Upper lobe of right lung (tissue), 1 donor: ENCODE measurements at places on chromosomes 7 and 10.

- no peak for DNase-seq
Observed at GRCh38 chr10:63260860-63261251, 127.7 kb downstream of the NRBF2 start.

DNA sequence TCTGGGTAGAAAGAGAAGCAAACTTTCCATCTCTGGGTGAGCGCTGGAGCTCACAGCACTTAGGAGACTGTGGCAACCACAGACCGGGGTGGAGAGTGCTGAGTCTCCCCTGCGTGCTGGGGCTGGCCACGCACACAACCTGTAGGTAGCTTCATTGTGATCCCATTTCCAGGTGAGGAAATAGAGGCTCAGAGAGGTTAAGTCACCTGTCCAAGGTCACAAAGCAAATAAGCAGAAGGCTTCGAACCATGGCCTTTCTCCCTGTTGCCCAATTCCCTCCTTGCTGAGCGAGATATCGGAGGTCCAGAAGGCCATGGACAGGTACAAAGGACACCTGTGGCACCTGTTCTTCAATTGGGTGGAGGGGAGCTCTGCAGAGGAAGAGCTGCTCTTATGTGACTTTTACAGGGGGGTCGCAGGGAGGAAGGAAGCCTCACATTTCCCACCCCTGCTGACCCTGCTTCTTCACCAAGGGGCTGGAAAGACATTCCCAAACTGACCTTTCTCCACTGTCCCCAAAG lies 39.4 kb downstream of the ZCCHC24 start:
- DNase-seq: no peak

- no peak for DNase-seq
Observed at GRCh38 chr7:25665903-25666670, 437.8 kb upstream of the NPVF start.

DNA sequence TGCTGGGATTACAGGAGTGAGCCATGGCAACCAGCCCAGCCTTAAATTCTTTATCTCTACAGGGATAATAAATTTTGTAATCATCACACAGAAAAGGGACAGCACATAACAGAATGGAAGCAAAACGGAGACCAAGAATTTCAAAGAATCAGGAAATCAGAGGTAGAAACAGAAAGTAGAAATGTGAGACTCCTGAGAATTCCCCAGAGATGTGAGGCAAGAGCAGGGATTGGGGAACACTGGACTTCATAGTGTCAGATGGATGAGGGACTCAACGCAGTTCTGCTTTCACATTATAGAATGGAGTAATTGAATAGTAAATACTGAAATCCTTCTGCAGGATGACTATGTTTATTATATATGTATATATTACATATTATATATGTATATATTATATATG lies 52.5 kb upstream of the MPP7 start:
- no peak for DNase-seq

DNA sequence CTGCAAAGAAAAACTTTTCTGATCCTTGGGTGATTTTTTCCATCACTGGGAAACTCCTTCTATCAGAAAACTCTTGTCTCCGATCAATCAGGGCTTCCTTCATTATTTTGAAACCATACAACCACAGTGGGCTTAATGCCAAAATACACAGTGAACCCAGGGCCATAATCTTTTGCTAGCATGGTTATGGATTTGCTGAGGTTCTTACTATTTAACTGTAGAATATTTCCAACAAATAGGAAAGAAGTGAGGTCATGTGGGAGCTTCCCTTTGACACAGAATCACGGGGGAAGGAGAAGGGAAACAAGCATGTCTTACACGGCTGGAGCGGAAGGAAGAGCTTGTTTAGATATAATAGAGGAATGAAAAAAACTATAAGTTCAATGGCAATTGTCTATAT lies 1241.7 kb downstream of the REEP3 start:
- DNase-seq: no peak

DNA sequence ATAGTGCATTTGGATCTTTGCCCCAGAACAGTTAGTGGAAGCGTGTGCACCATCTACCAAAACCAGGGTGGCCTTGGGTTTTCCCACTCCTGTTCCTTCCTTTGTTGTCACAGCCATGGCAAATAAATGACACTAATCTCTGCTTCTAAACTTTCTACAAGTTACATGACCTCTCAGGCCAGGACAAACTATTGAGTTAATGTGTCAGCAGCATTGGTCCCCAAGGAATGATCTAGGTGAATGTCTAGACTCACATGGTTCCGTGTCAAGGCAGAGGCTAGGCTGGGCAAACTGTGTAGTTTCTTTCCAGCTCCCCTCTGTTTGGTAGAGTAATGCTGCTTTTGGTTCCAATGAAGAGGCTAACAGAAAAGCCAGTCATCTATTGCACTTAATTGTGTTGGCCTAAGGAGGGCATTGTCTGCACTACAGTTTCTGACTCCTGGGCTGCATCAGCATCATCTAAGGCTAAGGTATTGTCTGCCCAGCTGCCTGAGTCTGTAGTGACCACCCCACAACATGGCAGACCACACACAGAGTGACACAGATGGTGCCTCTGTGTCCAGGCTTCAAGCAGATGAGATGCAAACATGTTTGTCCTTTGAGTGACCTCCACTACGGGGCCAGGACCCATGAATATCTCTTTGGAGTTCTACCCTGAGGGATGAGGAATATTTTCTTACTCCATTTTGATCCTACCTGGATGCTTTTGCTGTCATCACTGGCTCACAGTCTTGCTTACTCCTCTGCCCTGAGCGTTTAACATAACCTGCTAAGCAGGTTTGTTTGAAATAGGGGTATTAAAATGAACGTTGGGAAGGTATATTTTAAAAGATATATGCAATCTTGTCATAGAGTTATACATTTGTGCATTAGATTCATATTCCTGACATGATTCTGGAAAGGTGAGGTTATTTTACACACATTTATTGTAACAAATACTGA lies 1.7 kb downstream of the CYP3A4 start:
- no peak for DNase-seq

DNA sequence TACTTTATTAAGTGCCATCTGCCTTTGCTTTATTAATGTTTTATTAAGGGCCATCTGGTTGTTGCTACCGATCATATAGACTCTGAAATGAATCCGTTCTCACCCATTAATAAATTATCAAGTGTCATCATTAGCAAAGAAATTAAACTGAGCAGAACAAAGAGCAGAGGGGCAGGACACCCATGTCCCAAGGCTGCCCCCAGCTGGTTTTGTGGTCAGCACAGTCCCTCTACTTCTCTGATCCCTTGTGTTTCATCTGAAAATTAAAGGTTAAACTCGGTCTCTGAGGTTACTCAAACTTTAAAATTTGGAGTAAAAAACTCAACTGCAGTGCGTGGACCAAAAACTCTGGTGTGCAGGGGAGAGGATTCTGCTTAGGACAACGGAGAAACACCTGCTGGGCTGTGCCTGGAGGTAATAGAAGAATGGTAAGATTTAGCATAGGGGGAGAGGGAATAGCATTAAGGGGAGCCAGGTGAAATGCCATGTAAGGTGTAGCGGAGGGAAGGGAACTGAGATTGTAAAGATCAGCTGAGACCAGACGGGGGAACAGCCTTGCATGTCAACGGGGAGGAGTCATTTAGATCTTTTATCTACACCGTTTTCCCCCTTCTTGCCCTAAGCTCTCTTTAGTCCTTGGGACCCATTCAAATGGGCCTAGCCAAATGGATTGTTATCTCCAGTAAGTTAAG lies 10.8 kb upstream of the GSDME start:
- DNase-seq: no peak
